ENCODE measurements at places on chromosomes 5 and 9.

DNA sequence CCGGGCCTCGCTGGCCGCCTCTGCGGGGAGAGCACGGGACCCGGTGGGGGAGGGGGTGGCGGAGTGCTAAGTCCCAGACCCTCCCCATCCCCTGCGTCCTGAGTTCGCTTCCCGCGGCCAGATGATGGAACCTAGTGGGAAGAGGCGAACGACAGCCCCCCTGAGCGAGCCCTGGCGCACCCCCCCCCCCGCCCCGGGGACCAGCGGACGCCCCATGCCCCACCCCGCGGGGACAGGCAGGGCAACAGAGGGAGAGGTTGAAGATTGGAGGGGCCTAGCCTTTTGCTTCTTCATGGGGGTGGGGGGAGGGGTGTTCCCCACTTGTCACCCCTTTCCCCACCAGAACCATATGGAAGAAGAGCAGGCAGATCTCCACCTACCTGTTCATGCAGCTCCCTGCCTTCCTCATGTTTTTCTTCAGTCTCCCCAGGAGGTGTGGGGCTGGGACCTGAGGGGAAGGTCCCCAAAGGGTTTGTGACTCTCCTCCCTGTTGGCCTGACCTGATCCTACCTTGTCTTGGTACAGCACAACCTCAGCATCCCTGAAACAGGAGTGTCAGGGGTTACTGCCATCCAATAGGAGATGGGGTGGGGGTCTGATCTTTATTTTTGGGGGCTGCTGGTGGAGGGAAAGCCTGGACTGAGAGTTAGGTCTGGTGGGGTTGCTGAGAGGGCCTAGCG is 485 bp downstream of the FAM53C start:
- DNase-seq: no peak

GRCh38 chr5:78751872-78752271 is 103.3 kb upstream of the LHFPL2 start:
- no peak for DNase-seq

DNA sequence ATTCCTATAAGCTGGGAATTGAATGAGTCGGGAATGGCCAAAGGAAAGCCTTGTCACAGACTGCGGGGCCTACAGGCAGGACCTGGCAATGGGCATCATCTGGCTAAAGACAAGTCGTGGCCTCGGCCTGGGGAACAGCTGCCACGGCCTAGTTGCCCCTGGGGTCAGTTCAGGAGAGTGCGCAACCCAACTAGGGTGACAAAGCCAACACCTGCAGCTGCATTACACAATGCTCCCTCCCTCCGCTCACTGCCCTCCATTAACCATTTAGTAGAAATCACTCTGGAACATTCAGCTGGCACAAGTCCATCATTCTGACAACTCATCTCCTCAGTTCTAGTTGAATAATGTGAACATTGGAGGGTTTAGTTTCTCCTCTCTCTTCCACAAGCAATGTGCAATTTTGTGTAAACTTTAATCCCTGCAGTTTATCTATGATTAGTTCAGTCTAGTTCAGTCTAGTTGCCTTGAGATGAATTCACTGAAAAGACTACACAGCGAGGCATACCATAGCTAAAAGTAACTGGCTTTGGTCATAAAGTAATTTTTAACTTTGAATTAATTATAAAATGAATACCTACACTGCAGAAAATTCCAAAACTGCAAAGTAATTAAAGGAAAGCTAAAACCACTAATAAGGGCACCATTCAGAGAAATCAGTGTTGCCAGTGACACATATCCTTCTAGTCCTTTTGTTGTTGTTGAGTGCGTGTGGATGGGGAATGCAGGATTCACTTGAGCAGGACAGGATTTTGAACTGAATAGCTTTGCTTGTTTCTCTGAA is 5.1 kb downstream of the GLDC start:
- DNase-seq: no peak

DNA sequence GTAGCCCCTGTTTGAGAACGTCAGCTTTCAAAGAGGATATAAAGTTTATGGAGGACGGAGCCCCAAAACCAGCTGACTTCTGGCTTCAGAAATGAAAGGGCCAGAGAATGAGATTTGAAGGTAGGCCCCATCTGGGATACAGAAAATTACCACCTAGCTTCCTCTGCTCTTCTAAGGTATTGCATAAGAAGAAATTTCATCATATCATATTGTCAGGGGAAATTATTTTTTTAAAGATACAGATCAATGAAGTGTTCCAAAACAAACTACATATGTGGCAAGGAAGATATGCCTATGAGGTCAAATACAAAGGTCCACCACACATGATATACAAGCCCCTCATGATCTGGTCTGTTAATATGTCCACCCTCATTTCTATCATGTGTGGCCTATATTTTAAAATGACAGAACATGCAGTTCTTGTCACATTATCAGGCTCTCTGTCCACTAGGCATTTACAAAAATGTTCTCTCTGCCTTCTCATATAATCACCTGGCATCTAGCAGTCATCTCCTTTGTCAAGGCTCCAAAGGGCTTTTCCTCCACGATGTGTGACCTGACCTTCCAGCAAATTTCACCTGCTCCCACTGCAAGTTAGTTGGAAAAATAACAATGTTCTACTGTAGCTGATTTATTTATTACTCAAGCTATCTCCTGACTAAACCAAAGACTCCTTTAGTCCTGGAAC is 83.1 kb downstream of the DPYSL3 start:
- DNase-seq: no peak

- no peak for DNase-seq
Observed at GRCh38 chr9:72254901-72255545, 105.8 kb downstream of the GDA start.

DNA sequence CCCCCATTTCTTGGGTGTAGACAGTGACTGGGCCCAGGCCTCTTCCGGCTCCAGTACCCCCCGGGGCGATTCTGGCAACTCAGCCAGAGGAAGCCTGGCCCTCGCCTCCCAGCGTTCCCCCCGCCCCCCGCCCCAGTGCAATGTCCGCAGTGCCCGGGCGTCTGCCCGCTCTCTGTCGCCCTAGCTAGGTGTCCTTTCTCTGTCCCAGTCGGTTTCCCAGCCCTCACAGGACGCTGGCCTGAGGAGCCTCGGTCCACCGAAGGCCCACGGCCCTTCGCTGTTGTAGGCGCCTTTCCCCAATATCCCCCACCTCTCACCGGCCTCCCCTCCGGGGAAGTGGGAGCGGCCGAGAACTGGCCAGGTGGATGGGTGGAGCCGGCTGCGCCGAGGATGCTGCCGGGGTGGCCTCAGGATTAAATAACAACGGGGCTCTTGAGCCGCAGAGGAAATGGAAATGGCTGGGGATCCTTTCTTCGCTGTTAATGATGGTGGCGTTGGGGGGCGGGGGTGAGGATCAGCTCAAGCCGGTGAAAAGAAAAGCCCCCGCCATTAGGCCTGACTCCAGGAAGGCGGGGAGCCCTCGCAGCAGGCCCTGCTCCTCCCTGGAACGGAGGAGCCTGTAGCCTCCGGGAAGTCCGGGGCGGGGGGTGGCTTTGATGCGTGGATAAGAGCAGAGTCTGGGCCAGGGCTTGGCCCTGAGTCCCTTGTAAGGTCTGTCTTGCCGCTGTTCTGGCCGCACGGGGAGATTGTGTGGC is 1.1 kb upstream of the SPRY4 start:
- no peak for DNase-seq

- no peak for DNase-seq
Observed at GRCh38 chr9:106479679-106480078, 383.3 kb upstream of the ZNF462 start.

DNA sequence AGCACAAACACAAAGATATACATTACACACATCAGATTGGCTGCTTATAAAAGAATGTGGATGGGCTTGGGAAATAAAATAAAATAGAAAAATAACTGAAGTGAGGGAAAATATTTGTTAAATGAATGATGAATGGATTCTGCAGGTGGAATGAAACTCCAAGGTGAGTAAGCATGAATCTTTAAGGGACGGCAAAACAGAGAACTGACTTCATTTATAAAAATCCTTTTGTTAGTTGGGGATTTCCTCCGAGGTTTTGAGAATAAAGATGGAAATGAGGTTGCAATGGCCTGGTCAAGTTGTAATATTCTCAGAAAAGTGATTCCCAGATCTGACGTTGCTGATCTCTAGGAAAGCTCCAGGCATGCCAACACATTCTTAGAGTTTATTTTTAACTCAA is 20.9 kb upstream of the SEMA6A start:
- DNase-seq: no peak

- no peak for DNase-seq
Observed at GRCh38 chr9:110641293-110641692, 27.3 kb upstream of the MUSK start.

DNA sequence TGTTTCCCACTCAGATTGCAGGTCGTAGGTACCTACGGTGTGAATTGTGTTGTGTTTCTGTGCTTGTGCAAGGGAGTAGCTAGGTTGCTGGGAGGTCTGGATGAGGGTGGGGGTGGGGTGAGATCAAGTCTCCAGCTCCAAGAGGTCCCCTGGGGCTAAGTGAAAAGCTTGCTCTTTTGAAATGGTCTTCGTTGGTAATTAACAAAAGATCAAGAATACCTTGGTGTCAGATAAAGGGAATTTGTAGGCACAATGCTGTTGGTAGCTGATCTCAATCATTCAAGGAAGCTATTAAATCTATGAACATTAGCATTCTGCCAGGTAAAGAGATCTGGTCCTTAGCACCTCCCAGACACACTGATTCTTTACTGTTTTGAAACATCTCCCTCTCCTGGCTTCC is 928 bp upstream of the PCDHGC4 start:
- DNase-seq: no peak

DNA sequence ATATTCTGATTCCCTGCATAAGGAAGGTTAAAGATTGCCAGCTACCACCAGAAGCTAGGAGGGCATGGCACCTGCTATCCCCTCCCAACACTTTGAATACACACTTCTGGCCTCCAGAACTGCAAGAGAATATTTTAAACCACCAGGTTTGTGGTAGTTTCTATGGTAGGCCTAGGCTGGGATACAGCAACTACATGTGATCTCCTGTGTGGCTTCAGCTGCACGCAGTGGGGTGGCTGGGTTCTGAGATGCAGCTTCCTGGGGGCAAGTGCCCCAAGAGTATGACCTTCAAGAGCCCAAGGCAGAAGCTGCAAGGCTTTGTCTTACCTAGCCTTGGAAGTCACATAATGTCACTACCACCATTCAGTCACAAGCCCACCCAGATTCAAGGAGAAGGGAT is 39.6 kb downstream of the GCNT4 start:
- DNase-seq: no peak

Measured in germinal center (tissue), 1 donor.